Karpas-422 (cell line): ENCODE measurements at places on chromosomes 3 and 15. TPM values are rescaled to one million over a fixed set of nuclear protein-coding genes. Genes with fewer than 3 reads are reported as not detected.
A peak's percentile ranks its signal among the peaks of the same experiment; 100 is the strongest.

Gene SNX4
- 45.8 and 47.0 TPM in 2 replicates for total RNA-seq

Gene GOLGA6L7
- not detected in 2 replicates for total RNA-seq

Gene PLIN1
- not detected in 2 replicates for total RNA-seq

Gene LIPH
- total RNA-seq = not detected in 2 replicates

Gene CTXN2
- total RNA-seq = not detected in 2 replicates

Gene STAC
- not detected in 2 replicates for total RNA-seq

GRCh38 chr3:13764161-13764560 lies 115.7 kb downstream of the WNT7A start:
- no peak for DNase-seq

- DNase-seq = no peak
These were observed 39.1 kb upstream of the OSBPL11 start for GRCh38 chr3:125634336-125634950.

DNA sequence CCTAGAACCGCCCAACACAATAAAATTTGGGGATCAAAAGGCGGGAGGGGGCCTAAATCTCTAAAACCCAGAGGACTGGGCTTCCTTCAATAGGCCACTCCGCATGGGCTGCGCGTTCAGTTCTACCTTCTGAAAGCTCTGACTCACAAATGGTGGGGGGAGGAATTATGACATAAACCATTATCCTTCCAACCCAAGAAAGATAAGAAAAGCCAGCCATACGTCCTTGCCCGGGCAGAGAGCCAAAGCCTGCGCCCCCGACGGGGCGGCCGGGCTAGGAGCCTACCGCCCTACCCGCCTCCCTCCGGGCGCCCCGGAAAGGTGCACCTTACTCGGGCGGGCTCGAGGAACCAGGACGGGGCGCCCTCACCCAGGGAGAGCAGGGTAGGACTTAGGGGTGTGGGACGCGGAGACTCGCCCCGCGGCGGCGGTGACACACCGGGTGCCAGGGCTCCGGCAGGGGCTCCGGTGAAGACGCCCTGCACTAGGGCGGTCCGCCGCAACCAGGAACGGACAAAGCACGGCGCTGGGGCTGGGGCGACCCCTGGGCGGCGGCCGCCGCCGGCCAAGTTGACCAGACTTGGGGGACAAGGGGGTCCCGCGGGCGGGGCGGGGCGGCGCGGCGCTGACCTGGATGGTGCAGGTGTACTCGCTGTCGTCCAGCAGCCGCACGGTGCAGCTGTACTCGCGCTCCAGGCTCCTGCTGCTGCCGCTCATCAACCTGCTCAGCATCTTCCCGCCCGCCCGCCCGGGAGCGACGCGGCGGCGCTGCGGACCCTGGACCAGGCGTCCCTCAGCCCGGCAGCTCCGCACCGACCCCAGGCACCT lies 534 bp downstream of the FRMD5 start:
- DNase-seq = no peak

DNA sequence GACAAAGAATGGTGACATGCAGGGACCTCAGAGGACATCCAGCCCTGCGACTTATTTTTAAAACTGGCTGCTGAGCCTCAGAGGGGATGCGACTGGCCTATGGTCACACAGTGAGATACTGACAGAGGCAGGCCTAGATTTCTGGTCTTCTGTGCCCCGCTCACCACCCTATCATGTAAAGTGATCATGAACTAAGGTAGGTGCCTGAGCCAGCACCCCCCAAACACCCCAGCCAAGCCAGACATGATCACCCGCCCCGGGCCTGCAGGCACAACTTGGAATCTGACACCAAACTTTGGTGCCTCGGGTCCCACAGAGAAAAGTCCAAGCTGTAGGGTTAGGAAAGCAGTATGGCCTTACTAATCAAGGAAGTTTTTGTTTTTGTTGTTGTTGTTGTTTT lies 33.9 kb upstream of the HHATL start:
- DNase-seq = no peak

DNA sequence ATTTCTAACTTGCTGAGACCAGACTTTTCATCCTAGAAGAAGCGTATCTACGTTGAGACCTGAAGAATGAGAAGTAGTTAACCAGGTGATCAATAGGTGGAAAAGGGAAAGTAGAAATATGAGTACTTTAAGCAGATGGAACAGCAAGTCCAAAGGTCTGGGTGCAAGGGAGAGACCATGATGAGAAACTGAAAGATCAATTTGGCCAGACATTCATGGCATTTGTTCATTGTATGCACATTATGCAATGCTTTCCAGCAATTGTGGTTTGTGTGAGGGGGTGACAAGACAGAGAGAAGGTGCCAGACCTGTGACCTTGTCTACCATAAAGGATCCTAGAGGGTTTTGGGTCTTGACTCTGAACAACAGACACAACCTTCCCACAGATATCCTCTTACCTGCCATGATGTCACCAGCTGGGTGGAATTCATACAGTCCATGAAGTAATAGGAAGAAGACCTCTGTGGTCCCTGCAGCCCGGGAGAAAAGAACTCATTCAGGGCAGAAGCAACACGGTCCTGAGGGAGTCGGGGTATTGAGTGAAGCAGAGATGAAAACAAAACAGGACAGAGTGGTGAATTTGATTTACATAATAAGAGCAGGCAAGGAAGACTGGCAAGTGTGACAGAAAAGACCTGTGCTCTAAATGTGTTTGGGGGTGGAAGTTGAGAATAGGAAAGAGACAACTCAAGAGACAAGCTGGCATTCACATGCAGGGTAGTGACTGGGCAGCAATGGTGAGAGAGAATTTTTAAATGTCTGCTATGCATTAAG lies 63.4 kb upstream of the PSMD6 start:
- DNase-seq = no peak

DNA sequence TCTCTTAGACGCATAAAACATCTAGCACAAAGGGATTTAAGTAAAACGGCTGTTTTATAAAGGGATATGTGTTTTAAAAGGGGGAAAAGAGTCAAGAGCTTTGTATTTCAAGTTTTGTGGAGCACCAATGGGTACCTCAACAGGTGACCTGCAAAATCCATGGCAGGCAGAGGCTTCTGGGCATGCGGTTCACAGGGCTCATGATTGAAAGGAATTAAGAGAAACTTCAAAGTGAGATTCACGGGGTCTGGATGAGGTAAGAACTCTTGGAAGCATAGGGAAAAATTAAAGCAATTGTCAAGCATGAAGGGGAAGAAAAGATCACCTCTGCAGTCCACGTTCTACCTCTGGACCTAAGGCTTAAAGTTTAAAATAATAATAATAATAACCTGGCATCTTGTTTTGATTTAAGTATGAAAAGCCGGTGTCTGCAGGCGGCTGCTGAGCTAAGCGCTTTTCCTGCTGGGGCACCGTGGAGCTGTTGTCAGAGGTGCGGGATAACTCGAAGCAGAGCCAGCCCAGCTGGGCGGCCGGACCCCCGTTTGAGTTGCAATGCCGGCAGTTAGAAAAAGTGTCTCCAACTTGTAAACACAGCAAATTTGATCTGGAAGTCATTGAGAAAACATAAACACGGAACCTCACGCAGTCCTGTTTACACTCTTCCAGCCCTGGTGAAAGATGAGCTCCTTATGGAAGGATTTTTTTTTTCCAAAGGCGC lies 40.5 kb downstream of the HES1 start:
- DNase-seq = no peak

- DNase-seq = no peak
These were observed 108.2 kb downstream of the ULK4 start for GRCh38 chr3:41853540-41854196.

DNA sequence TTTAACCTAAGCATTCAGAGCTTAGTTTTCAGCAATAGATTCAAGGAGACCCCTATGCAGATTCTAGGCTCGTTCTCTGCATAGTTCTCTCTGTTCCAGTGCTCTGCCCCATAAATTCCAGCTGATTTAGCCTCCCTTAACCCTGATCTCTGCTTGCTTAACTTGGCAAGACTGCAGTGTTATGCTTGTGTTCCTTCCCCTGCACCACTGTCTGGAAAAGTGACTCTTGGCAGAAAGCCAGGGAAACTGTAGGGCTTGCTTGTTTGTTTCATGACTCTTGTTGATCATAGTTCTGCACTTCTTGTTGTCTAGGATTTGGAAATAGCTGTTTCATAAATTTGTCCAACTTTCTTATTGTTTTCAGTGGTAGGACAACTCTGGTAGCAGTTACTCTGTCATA lies 40.1 kb downstream of the ANAPC13 start:
- no peak for DNase-seq

DNA sequence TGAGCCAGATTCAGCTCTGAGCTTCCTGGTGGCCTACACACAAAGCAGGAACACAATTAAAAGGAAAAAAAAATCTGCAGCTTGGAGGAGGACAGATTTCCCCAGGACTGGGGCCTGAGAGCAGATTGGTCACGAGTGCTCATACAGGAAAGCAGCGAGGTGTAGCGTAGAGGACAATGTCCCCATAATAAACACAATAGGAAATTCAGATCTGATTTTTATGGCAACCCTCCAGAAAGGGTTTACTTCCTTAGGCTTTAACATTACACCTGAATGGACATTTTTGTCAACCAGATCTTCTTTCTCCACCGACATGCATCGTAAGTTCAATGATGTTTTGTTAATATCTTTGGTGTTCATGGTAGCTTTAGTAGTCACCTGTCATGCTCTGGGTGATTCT lies 23.3 kb downstream of the SLC6A20 start:
- no peak for DNase-seq

DNA sequence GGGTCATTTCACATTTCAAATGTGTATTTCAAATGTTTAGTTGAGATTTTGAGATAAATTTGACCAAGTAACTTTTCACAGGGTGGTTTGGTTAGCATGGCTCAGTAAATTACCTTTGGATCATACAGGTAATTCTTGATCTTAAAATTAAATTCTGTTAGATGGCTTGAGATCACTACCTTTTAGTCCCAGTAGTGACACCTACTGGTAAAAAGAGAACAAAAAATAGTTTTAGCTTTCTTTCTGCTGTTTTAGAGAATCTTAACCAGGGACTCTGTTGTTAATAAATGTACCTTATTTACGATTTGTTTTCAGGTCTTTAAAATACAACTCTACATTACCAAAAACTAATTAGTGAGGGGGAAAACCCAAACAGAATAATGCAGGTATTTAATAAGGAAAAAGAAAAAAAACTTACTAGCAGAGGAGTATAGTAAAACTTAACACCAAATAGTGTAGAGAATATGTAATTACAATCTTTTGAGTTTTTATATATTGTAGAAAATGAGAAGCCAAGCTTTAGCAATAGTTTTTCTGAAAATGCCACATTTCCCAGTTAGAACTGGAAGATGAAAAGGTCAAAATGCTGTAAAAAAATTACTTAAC lies 620.3 kb upstream of the AGTR1 start:
- DNase-seq = peak; percentile 71

GRCh38 chr3:79366414-79366813 lies 401.4 kb downstream of the ROBO1 start:
- no peak for DNase-seq

DNA sequence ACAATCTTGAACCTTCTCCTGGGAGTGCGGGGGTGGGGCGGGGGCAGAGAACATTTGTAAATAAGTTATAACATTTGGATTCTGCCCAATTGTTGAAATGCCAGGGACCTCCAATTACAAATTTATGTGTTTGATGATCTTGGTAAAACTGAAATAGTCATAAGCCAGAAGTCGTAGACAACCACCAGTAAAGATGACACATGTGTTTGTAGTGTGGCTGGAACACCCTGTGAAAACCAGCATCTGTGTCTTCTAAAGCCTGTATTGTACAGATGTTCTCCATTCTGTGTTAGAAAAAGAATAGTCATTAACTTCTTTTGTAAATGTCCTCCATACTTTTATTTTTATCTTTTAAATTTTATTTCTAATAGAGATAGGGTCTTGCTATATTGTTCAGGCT lies 61.8 kb downstream of the ARIH1 start:
- no peak for DNase-seq

DNA sequence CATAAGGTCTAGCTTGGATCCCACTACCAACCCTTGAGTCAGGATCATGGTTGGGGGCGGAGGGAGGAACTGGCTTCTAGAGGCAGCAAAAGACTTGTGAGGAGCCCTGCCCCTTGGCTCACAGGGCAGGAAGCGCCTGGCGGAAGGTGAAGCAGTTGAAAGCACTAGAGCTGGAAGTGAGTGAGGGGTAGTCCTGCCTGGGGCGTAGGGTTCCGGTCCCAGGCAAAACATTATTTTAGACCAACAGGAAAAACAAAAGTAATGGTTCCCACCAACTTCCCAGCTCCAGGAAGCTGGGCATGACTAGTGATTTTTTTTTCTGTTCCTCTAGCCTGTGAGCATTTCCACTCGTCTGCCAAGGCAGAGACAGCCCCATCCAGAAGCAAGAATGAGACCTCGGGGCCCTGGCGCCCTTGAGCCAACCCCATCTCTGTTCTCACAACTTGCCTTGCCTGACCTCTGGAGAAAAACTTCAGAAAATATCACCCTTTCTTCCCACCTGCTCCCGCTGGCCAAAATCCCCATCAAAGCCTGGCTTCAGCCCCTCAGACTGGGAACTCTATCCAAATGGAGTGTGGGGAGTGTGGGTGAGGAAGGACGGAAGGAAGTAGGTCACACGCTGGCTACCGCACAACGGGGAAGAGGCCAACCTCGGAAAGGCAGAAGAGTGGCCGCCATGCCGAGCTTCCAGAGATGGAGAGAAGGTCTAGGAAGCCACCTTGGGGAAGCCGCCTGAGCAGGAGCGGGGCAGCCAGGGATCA lies 57.5 kb downstream of the RBPMS2 start:
- no peak for DNase-seq

DNA sequence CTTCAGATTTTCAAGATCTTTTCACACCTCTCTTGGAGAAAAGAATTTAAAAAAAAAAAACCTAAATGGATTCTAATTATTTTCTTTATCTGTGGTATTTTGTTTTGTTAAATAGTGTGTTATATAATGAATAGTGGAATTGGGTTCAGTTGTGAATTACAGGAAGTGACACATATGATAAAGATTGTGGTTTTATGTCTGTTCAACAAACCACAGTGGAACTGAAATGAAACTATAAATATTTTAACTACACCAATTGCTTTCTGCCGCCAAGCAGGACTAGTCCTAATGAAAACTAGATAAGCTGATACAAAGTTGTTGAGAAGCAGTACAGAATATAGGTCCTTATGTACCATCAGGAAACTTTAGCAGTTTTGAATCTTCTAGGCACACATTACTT lies 121.6 kb downstream of the UBE2E2 start:
- no peak for DNase-seq

DNA sequence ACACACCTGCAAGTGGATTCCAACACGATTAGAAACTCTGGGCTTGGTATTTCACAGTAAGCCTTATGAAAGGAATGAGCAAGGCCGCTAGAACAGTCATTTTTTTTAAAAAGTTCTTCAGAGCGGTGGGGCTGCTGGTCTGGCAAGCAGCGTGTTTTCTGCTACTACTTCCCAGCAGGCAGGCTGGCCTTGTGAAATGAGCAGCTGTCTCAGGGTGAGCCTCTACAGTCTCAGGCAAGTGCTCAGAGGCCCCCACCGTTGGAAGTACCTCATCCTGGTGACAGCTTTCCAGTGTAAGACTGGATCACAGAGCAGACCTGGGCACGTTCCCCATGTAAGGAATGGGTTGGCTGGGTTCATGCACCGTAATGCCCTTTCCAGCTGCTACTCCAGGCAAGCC lies 119.2 kb downstream of the LRIG1 start:
- DNase-seq = no peak

DNA sequence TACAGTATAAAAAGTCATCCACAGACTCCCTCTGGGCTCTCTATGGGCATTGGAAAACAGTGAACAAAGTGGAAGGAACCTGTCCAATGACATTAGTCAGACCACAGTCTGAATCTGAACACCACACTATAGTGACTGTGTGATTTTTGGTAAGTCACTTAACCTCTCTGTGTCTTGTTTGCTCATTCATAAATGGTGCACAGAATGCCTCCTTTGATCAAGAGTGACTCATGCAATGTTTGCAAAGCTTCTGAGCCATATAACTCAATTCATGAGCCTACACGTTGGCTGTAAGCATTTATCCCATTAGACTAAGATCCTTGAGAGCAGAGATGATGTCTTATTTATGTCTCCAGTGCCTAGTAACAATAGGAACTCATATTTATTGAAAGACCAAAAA lies 46.7 kb downstream of the SV2B start:
- no peak for DNase-seq
